Kidney epithelial cell (primary cell): ENCODE measurements at places on chromosomes 4 and X.
A peak's percentile ranks its signal among the peaks of the same experiment; 100 is the strongest.

DNA sequence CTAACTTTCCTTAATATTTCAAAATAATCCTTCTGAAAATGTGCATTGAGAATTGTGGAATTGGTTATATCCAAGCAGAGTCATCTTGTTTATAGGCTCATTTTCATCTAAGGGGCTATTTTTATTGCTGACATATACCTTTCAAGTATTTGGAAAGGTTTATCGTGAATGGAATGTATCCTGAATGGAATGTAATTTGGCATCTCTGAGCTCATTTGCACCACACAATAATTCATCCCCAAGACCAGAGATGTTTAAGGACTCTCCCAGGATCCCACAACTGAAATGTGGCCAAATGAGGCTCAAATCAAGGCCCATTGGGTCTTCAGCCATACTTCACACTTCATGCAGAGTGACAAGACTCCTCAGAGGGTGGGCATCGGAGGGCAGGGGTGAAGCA, 7.5 kb upstream of the SETD7 start:
- DNase-seq: no peak

DNA sequence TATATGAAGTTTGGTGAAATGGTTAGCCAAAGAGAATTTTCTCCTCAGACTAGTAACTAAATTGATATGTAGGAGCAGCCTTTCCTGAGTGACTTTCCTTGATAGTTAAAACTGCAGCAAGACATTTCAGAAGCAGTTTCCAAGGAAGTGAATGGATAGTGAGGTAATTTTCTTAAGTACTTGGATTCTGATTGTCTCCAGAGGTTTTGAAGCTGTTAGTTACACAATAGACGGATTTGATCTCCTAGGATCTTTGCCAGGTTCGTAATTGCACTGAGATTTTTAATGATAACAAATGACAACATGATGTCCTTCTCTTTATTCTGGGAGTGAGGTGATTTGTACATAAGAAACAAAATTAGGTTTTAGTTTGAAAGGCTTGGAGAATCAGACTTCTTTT, 29.2 kb downstream of the PRRG1 start:
- DNase-seq: no peak

- DNase-seq: no peak
These were observed 1038.3 kb downstream of the RAPGEF2 start for GRCh38 chr4:160141206-160141605.

GRCh38 chr4:21474195-21474594, 474.4 kb downstream of the KCNIP4 start:
- DNase-seq: no peak

DNA sequence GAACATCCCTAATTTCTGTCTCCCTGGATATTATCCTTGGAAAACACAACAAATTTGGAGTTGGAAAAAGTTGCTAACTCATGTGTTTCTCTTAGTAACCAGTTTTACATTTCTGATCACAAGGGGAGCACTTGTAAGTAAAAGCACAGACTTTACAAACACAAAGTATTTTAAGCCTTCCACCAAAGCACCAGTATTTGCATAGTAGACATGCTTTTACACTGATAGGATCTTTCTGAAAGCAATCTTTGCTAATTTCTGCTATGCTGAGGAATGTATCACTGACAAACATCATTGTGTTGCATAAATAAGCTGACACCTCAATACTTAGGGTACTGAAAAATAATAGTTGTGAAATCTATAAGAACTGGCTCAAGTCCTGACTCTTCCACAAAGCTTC, 100.6 kb downstream of the MID1 start:
- DNase-seq: no peak

DNA sequence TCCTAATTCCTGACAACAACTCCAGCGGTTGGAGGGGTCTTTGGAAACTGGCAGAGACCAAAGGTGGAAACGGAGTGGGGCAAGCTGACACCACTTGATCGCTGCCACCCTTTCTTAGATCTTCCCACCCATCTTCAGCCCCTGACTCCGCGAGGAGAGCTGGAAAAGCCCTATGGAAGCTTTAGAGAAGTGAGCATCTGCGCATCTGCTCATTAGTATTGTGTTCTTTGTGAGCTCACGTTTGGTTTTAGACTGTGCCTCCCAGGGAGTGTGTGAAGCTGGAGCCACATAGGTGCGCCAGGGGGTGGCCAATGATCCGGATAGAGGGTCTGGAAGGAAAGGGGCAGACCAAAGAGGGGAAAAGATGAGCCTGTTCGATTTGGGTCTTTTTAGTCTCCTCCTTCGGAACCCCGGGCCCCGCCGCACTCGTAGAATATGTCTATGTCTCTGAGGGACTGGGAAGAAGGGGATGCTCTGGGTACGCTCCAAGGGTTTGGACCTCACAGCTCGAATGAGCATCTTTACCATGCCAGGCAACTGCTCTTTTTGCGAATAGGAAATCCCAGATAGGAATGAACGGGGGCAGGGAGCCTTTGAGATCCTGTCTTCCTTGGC, 578 bp upstream of the DKK2 start:
- DNase-seq: no peak

- DNase-seq: no peak
These were observed 650.3 kb upstream of the FAM241A start for GRCh38 chr4:111494971-111495370.

GRCh38 chrX:132171881-132172280, 44.1 kb upstream of the FRMD7 start:
- DNase-seq: no peak

- DNase-seq: no peak
These were observed 1500.0 kb downstream of the TECRL start for GRCh38 chr4:62909238-62909637.

DNA sequence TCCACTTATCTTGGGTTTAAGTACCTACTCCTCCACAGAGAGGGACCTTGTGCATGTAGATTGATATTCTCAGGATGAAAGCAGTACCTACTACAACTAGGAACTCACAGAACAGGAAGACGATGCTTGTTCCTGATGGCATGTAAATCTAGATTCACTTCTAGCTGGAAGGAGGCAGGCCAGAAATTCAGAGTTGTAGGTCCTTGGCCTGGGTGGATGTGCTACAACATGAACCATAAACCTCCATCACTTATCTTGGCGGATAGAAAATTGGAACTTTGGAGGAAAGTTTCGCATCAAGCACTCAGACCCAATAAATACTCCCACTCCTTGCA, 9.3 kb upstream of the SMIM20 start:
- DNase-seq: no peak

- DNase-seq: no peak
These were observed 72.5 kb downstream of the C4orf46 start for GRCh38 chr4:158599150-158599549.

- DNase-seq: peak; percentile 41
These were observed 83.7 kb downstream of the FREM3 start for GRCh38 chr4:143616771-143617170.

DNA sequence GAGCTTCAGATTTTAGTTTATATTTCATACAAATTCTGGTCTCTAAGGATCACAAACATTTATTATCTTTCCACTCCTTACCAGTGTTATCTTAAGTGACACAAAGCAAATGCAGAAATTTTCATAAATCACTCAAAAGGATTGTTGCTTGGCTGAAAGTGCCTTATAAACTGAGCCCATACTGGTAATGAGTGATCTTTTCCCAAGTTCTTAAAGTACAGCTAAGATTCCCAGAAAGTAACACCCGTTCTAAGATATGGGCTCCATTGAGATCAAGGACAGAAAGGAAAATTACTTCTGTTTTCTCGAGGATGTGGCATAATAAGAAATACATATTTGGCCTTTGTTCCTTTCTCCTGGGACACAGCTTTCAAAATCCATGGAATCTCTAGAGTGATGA, 313.7 kb downstream of the ARHGAP24 start:
- no peak for DNase-seq

- no peak for DNase-seq
These were observed 40.8 kb downstream of the DLG3 start for GRCh38 chrX:70485466-70485865.

GRCh38 chr4:32462944-32463343, 1742.8 kb downstream of the PCDH7 start:
- DNase-seq: no peak

GRCh38 chrX:137366018-137366633, 199.8 kb upstream of the ZIC3 start:
- no peak for DNase-seq

DNA sequence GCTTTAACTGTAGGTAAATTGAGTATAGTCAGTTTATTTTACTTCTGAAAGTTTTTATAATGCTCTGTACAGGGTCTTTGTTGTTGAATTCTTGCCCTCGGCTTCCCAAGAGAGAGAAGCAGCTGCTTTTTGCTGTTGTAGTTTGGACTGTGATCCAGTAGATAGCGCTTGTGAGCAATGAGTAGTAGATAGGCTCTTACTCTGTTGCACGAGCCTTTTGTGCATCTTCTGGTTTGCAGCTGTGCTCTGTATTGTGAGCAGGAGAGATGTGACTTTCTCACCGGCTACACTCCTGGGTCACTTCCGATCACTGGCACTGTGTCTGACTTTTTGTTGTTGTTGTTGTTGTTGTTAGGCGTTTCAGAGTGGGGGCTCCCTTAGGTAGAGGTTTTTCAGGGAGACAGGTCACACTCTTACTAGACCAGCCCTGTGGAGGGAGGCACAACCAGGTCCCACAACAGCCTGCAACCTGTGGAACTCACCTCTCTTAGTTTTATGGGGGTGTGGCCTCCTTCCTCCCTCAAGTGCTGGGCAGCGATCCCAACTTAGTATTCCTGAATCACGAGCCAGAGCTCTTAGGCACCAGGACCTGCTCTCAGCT, 822.1 kb upstream of the GALNTL6 start:
- DNase-seq: no peak

GRCh38 chrX:19190902-19191301, 68.6 kb upstream of the ADGRG2 start:
- no peak for DNase-seq

DNA sequence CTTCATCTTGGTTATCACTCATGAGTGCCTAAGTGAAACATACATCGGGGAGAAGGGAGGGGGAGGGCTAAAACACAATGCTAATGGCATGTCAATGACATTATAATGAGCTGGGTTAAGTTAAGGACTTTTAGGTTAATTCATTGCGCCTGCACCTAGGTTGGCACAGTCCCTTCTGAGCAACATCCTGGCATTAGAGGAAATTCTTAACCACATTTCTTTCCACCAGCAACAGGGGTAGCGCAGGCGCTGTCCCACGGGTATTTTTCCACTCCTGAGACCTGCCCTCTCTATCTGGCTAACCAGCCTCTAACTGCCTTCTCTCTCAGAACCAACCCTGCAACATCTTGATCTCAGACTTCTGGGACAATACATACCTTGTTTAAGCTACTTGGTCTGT, 39.0 kb upstream of the PROM1 start:
- DNase-seq: no peak

GRCh38 chr4:21769404-21770147, 179.0 kb downstream of the KCNIP4 start:
- DNase-seq: peak; percentile 55

DNA sequence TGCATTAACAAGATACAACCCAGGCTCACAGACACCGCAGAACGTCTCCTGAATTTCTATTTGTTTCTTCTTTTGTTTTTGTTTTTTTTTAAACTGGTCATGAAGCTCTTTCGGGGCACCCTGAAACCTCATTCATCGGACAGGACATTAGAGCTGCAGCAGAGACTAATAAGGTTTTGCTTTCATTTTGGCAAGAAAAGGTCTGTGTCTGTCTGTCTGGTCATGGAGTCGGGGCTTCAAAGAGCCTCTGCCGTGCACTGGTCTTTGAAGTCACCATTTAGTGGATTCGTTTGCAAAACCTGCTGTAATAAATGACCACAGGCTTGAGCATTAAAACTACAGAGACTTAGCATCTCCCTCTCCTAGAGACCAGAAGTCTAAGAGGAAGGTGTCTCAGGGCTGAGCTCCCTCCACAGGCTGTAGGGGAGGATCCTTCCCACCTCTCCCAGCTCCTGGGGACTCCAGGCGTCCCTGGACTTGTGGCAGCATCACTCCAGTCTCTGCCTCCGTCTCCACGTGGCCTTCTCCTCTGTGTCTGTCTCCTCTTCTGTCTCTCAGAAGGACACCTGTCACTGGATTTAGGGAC, 247.5 kb downstream of the CRLF2 start:
- no peak for DNase-seq

- no peak for DNase-seq
These were observed 91.7 kb downstream of the FRMPD4 start for GRCh38 chrX:12229986-12230385.

DNA sequence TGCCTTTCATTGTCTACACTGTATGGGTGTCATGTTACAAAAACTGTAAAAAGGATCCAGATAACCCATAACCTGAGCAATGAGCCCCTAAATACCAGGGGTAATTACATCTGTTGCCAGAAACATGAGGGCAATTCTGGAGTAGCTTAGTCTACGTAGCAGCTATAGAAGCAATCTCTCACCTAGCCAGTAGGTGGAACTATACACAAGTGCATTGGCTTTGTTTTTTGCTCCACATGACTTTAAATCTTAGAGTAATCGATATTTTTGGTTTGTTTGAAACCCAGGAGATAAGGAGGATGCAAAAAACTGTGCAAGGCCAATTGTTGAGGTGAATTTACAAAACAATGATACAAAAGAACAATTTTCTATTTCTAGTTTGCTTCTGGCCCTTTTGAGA, 57.5 kb downstream of the GPR82 start:
- DNase-seq: no peak

- no peak for DNase-seq
These were observed 52.1 kb downstream of the RAB40A start for GRCh38 chrX:103467156-103467555.
